ENCODE measurements at places on chromosomes 6 and 20.

DNA sequence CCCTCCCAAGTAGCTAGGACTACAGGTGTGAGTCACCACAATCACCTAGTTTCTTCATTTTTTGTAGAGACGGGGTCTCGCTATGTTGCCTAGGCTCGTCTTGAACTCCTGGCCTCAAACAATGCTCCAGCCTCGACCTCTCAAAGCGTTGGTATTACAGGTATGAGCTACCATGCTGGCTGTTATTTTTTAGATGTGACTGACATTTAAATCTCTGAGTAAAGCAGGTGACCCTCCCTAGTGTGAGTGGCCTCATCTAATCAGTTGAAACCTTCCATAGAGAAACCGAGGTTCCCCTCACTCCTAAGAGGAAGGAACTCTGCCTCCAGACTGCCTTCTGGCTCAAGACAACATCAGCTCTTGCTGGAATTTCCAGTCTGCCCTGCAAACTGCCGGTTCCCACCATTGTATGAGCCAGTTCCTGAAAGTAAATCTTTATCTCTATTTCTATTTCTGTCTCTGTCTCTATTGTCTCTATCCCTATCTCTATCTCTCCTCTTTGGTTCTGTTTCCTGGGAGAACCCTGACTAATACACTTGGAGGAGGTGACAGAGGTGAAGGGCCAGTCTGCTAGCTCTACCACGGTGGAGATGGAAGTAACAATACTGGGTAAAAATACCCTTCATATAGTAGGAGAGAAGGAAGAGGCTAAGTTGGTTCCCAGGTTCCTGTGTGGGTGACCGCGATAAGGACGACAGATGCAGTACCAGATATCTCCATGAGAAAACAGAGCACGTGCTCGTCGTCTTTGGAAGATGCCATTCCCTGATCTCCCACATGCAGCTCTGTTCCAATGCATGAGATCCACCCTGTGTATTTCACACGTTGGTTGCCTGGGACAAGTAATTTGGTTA is 81.0 kb downstream of the MYB start:
- no peak for DNase-seq

DNA sequence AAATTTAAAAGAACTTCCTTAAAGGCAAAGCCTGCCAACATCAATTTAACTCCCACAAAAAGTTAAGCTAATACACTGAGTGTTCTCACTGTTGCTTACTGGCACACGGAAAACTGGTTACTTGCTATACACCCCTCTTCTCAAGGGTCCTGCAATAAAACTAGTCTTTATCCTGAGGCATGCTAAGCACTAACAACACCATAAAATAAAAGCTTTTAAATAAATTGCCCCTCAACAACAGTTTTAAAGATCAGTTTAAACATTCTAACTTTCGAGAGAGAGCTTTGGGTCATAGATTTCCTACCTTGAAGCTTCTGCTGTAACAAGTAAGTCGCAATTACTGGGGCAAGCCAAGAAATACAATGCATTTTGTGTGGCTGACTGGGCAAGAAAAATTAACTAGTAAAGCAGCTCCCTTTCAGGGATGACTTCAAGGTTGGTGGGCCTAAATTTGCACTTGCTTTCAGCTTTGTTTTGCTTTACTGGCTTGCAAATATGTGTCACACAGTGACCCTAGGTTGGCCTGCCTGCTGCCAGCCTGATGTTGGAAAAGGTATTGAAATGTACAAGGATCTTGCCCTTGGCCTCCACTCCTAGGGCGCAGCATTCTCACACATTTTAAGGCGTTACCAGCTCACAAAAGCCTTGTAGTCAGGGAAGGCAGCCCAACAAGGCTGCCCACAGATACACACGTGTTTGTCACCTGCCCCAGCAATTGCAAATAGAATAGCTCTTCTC is 4.0 kb upstream of the HEY2 start:
- DNase-seq = peak; percentile 9

- DNase-seq = peak; percentile 45
Observed at GRCh38 chr20:50491926-50492634, 18.1 kb upstream of the PTPN1 start.

- DNase-seq = no peak
Observed at GRCh38 chr6:6414931-6415330, 94.5 kb upstream of the F13A1 start.

- no peak for DNase-seq
Observed at GRCh38 chr6:162854734-162855191, 127.0 kb downstream of the PACRG start.

DNA sequence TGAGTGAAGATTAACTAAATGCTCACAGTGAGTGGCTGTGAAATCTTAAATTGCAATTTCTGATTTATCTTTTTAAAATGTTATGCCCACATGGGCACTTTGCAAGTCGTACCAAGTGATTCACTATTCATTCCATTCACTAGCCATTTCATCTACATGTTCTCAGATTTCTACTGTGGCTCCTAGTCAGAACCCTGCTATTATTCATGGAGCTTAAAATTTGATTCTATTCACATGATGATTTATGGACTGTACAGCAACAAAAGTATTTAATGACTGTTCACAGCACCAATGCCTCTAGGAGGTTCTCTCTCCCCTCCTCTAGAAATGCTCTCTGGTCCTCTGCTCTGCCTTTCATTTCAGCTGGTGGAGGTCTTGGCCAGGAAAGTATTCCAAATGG is 133.5 kb upstream of the MAP3K7 start:
- no peak for DNase-seq

GRCh38 chr6:140590641-140591040 is 1216.2 kb upstream of the CITED2 start:
- DNase-seq = no peak

DNA sequence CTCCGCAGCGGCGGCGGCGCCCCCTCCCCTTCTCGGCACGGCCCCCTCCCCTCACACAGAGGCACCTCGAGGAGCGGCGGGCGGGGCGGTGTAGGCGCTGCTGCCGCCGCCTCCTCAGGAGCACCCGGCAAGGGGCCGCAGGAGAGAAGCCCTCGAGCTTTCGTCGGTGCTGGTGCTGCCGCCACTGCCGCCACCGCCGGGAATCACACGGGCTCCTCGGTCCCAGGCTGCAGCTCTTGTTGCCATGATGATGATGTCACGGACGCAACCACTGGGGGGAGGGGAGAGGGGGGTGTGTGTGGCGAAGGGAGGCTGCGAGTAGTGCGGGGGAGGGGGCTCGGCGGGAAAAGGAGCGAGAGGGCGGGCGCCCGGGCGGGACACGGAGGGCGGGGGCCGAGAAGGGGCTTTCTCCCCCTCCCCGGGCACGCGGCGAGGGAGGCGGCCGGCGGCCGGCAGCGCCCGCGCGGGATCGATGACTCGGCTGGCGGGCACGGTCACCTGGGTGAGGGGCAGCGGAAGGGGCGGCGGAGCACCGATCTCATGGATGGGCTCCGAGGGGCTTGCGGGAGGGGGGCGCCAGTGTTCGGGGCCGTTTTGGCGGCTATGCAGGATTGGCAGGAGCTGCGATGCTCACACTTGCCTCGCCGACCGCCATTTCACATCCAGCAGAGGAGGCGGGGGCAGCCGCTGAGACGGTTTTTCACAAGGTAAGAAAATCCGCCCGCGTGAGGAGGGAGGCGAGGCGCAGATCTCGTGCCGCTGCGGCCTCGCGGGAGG is at the start of gene REV3L:
TSS of gene REV3L (minus strand) at position 260 of the 777 bp plus-strand sequence. CDS start 330 bp downstream, outside the sequence.
- DNase-seq = peak; percentile 95

DNA sequence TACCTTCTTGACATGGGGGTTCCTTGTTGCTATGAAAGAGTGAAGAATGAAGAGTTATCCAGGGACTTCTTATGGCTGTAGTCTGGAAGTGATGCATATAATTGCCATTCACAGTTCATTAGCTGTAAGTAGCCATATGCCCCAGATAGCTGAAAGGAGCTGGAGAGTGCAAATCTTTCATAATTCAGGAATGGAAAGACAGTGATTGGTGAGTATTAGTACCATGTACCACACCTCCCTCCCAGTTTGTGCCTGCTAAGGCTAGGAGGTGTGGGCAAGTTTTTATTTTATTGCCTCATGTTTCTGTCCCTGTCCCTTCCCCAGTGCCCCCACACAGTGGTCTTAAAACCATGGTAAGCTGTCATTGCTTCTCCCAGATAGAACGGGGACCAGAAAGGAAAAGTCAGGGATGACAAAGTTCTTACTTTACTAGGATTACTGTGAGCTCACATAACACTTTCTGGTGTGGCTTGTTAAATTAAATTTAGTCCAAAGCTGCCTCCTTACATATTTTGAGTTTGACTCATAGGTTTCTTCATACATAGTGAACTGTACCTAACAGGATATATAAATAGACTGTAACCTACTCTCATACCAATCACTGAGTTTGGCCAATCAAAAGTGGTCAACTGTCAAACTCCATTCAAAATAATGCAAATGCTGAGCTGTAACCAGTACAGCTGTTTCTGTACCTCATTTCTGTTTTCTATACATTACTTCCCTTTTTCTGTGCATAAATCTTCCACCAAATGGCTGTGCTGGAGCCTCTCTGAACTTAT is 119.4 kb downstream of the RFPL4B start:
- DNase-seq = no peak

- DNase-seq = no peak
Observed at GRCh38 chr20:20213526-20214121, 154.3 kb upstream of the INSM1 start.

GRCh38 chr6:135161411-135162395 is 19.4 kb upstream of the MYB start:
- DNase-seq = no peak

- DNase-seq = no peak
Observed at GRCh38 chr6:34273242-34273805, 24.5 kb upstream of the SMIM29 start.

DNA sequence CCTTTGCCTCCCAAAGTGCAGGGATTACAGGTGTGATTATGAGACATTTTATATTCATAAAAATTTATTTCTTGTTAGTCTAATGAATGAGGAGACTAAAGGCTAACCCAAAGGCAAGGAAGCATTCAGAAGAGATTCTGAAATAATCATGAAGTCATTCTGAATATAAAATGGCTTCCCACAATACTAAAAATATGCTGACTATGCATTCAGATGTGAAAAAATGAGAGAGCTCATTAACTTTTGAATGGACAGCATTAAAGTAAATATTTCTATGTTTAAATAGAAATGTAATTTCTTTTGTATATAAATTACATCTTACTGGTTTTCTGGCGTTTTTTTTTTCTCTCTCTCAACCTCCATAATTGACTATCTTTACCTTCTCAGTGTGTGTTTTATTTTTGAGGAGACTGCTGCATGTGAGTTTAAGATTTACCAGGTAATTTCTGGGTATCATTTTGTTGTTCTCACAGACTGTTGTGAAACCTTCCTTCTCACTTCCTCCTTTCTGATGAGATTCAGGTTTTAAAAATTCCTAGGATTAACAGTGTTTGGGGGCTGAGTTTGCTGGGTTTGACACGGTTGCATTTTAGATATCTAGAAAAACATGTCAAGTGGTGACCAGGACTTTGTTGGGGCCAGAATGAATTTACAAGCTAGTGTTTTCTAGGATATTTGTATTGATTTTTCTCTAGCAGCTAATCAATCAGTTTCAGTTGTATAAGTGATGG is 316.6 kb downstream of the CDKAL1 start:
- DNase-seq = no peak

GRCh38 chr6:72420409-72420808 is 201.5 kb upstream of the KCNQ5 start:
- DNase-seq = no peak

- DNase-seq = no peak
Observed at GRCh38 chr6:123802351-123802696, 1.3 kb upstream of the NKAIN2 start.

GRCh38 chr20:34724172-34724571 is 20.0 kb downstream of the TP53INP2 start:
- no peak for DNase-seq

GRCh38 chr20:62804627-62805154 is at the start of gene OGFR:
OGFR (plus strand) TSS chr20:62804835; CDS start chr20:62804860, 25 bp downstream.
- DNase-seq = peak; percentile 77

DNA sequence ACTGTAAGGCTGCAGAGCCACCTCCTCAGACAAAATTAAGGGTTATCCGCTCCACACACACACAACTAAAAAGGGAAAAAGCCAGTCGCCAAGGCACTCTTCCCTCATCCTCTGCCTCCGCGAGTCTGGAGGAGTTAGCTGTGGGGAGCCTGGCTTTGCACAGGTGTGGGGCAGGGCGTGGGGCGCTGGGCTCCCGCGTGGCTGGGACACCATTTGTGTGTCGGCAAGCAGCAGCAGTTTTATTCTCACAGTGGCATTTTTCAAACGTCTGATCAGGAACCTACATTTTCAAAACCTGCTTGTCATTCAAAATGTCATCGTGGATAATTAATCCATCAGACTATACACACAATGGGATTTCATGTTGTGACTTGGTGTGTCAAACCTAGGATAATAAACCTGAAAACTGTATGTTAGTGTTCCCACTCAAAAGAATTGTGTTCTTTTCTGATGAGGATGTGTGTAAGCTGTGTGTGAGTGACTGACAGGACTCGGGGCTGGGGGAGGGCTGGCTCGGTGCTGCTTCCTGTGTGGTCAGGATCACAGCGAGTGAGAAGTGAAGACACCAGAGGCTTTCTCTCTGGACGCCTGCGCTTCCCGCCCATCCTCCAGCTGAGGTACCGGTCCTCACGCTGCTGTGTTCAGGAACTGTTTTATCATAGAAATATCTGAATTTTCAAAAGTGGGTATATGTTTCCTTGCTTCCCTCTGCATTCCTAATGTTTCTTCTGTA is 83.1 kb downstream of the IRF4 start:
- no peak for DNase-seq

DNA sequence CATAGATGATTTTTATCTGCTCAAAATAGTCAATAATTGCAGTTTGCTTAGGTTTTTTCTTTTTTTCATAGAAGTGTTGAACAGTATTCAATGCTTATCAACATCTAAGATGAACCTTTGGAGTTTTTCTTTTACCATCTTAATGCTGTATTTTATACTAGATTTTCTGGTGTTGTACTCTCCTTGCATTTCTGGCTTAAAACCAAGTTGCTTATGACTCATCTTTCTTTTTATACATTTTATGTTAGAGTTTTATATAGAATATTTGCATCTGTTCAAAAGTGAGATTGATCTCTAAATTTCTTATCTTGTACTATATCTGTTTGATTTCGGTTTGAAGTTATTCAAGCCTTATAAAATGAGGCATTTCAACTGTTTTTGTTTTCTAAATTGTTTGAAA is 232.5 kb downstream of the RFPL4B start:
- no peak for DNase-seq

DNA sequence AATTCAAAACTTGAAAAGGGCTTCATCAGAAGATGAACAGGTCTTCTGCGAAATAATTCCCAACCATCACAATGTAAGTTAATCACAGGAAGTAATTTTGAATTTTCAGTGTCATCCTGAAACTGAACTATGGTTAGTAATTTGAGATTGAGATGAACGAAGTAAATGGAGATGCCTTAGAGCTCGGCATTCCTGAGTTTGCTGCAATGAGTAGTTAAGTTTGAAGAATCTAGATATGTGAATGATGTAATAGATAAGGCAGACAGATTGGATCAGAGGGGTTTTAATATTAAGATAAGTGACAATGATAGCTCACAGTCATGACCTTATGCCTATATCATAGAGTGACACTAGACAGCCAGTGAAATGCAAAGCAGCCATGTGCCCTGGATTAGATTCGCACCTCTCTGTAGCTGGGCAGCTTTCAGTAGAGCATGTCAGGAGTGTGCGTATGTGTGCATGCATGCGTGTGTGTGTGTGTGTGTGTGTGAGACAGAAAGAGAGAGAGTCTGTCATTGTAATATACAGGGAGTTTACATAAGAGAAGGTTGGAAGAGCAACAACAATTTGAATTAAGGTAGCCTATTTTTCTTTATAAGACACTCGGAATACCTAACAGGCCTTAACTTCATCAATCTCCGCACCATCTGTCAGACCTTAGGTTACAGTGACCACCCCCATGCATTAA is 233.0 kb downstream of the GMPR start:
- no peak for DNase-seq

- DNase-seq = no peak
Observed at GRCh38 chr6:56556751-56557540, 85.7 kb downstream of the DST start.

GRCh38 chr6:118383924-118384323 is 164.2 kb upstream of the PLN start:
- no peak for DNase-seq
